ENCODE measurements at places on chromosomes 2 and 18.

- DNase-seq, result no peak
These were observed 2.0 kb upstream of the GAL3ST2 start for GRCh38 chr2:241774419-241775222.

DNA sequence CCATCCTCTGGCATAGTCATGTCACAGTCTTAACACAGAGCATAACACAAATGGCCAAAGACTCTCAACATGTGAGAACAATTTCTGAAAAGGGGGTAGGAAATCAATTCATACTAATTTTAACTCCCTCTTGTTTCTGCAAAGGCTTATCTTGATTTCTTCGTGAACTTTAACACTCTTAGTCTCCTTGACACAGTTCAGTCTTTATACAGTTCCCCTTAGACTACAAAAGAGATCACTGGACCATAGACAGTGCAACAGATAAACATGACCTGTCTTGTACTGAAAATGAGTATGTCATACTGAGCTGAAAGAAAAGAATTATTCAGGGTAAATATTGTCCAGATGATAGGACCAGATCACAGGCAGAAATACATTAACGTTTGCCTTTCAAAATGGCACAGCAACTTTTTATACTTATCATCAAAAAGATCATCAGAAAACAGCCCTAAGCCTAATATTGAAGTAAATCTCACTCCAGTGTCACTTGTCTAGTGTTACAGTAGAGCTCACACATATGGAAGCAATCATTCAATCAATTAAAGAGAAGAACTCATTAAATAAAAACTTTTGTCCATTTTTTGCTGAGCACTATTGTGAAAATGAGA lies 56.4 kb upstream of the VRK2 start:
- DNase-seq, result no peak

DNA sequence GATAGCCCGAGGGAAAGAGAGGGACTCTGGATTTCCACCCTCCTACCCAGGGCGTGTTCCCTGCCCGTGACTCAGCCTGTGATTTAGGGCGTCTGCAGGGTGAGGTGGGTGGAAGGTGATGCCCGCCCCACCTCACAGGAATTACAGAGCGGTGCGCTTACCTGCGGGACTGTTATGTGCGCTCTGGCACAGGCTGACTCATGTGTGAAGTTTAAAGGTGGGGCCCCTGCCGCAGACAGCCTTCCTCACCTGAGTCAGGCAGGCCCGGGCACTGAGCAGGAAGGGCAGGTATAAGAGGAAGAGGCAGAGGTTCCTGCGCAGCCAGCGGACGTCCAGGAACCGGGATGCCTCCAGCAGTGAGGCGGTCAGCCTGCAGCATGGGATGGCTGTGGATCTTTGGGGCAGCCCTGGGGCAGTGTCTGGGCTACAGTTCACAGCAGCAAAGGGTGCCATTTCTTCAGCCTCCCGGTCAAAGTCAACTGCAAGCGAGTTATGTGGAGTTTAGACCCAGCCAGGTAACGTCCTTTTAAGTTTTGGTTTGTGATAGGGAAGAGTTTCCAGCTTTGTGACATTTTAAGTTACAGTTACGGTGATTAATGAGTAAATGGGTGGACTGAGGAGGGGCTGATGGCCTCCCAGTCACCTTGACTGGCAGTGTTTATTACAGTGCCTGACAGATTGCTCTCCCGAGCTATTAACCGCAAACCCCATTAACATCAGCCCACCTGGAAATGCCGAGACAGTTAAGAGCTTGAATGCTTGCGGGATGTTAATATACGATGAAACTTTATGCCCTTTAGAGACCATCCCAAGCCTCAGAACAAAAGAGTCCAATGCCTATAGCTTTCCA lies 141.6 kb upstream of the TTC39C start:
- no peak for DNase-seq

GRCh38 chr2:237701033-237701858 lies 73.9 kb downstream of the LRRFIP1 start:
- no peak for DNase-seq

DNA sequence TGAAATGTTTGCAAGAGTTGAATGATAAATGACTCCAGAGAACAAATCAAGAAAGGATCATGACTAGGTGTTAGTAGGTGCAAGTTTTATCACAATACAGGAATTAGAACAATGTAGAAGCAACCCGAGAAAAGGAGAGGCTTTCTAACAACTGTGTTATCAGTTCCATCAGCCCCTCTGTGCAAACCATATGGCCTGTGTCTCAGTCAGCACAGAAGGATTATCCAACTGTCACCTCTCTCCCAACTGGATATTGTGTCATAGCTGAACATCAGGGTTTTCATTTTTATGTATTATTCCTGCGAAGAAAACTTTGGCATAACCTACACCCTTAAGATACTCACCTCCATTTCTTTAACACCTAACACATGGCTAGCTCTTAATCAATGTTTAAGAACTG lies 321.6 kb upstream of the RND3 start:
- DNase-seq, result no peak

DNA sequence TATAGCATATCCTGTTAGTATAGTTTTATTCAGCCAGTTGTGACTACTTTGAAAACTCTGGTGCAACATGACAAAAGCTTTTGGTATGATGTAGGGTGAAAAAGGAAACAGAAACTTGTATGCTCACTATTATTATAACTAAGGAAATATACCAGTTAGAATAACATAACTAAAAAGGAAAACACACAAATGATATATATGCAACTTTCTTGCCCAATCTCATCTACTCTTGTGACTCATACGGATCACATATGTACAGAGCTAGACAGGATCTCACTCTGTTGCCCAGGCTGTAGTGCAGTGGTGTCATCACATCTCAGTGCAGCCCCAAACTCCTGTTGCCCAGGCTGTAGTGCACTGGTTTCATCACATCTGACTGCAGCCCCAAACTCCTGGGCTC lies 12.4 kb upstream of the TLK1 start:
- DNase-seq, result no peak

- DNase-seq, result no peak
These were observed 5.5 kb upstream of the SLC4A3 start for GRCh38 chr2:219621935-219622334.

- no peak for DNase-seq
These were observed 114.9 kb downstream of the GLI2 start for GRCh38 chr2:120850551-120850950.

GRCh38 chr18:46624127-46624526 lies 32.9 kb downstream of the LOXHD1 start:
- no peak for DNase-seq

GRCh38 chr2:96146153-96146880 lies 1.1 kb upstream of the DUSP2 start:
- DNase-seq, result no peak

DNA sequence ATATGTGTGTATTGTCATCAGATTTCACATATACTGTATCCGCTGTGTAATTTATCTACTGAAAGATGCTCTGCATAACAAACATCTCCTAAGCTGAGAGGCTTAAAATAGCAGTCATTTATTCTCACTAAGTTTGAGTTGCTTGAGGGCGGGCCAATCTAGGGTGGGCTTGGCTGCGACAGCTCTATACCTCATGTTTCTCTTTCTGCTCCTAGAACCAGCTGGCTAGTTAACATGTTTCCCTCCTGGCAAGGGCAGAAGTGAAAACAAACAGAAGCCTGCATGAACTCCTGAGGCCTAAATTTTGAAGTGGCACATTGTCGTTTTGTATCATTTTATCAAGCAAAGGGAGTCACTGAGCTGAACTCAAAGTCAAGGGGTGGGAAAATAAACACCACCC lies 585.0 kb upstream of the VRK2 start:
- no peak for DNase-seq

Data from kidney epithelial cell (primary cell).